Non-pigmented ciliary epithelial cell (primary cell): ENCODE measurements at places on chromosomes 1 and 21.

DNA sequence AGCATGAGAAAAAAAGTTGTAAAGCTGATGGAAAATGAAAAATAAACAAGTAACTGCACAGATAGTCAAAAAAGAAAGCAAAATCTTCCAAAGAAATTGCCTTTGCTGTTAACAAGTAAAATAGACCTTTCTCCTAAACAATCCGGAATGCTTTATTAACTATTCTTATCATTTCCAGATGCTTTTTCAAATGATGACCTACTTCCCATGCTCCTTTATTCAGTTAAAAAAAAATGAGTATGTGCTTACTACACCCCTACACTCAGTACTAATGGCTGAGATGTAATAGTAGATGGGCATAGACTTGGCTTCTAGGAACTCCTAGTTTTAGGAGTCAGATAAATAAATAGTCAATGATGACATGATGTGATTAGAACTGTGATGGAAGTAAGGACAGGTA, 108.5 kb downstream of the NIBAN1 start:
- DNase-seq, result no peak

DNA sequence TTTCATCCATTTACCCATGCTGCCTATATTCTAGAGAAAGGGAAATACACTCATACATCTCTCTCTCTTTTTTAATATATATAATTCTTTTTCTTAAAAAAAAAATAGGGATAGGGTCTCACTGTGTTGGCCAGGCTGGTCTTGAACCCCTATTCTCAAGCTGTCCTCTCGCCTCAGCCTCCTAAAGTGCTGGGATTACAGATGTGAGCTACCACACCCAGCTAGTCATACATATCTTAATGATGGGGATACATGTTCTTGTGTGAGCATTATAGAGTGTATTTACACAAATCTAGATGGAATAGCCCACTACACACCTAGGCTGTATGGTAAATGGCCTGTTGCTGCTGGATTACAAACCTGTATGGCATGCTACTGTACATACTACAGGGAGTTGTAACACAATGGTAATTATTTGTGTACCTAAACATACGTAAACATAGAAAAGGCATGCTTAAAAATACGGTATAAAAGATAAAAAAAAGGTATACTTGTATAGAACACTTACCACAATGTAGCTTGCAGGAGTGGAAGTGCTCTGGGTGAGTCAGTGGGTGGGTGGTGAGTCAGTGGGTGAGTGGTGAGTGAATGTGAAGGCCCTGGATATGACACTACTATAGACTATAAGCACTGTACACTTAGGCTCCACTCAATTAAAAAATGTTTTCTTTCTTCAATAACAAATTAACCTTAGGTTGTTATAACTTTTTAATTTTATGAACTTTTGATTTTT, 72.9 kb downstream of the IVNS1ABP start:
- peak; percentile 75 for DNase-seq

DNA sequence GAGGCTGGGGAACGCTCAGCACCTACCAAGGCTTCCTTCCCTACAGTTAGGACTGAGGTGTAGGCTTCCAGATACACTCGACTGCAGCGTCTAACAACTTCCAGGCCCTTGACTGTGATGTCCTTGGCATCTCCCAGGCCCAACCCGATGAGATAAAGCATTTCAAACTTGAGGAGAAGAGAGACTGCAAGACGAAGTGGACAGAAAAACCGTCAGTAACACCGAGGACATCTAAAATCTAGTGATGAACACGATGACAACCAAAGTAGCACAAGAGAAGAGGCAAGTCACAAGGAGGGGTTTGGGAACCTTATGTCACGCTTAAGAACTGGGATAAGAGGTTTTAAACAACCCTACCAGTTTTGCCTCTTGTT, 314 bp downstream of the DPH5 start:
- no peak for DNase-seq

GRCh38 chr1:23791516-23792047, 637 bp downstream of the LYPLA2 start:
- no peak for DNase-seq

DNA sequence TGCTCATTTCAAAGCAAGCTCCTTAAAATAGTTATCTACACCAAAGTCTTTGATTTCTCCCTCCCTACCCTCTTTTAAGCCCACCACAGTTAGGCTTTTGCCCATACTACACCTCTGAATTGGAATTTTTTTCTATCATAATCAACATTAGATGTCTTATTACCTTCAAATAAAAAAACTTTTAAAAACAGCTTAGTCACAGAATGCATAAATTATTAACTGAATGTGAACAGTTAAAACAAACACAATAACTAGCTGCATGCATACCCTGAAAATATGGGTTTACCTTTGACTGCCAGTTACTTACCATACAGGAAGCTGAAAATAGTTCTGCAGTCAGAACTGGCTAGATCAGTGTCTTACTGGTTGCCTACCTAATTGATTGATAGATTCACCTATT, 210.9 kb downstream of the TGFB2 start:
- no peak for DNase-seq
